C1 segment of cervical spinal cord (tissue), 14 donors: ENCODE measurements at places on chromosomes 1 and 21.

- no peak for DNase-seq
Observed at GRCh38 chr1:85554630-85555327, 25.8 kb upstream of the CCN1 start.

DNA sequence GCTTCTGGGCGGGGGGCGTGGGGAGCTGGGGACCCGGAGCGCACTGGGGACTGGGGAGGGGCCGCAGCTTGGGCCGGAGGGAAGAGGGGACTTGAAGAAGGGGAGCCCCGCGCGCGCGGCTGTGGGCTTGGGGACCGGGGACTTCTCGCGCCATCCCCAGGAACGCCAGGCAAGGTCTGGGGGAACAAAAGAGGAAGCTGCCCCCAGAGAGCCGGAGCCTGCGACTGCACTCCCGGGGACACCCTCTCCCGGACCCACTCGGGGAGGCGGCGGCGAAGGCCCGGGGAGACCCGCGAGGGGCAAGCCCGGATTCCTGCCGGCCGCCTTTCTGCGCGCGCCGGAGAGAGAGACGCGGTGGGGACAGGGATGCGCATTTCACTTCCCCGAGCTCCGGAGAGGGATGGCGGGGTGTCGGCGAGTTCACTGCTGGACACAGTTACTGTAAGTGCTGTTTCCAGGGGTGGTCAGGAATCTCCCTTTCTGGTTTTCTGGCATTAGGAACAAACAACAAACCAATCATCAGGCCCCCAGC lies 732 bp downstream of the ABCG1 start:
- no peak for DNase-seq

GRCh38 chr1:42646056-42646455 lies 12.2 kb upstream of the PPIH start:
- no peak for DNase-seq

- DNase-seq: no peak
Observed at GRCh38 chr1:225578251-225578977, 74.5 kb downstream of the ENAH start.

- no peak for DNase-seq
Observed at GRCh38 chr1:51203121-51203873, 32.8 kb upstream of the RNF11 start.

GRCh38 chr1:167043752-167044488 lies 46.3 kb downstream of the GPA33 start:
- DNase-seq: peak; percentile 8

DNA sequence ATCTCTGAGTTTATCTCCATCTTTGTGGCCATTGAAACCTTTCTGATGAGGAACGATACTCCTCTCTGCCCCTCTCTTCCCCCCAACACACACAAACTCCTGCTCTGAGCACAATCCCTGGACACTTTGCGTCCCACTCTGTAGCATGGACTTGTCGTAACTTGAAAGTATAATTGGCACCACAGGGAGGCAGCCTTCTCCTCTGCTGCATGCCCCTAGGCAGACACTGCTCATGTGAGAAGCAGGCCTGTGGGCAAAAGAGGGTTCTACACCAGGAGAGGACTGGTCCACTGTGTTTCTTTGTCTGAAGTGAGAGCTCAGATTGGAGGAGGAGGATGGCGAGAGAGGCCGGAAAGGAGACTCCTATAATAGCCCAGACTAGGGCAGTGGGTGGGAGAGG lies 3.8 kb upstream of the PARS2 start:
- DNase-seq: no peak

DNA sequence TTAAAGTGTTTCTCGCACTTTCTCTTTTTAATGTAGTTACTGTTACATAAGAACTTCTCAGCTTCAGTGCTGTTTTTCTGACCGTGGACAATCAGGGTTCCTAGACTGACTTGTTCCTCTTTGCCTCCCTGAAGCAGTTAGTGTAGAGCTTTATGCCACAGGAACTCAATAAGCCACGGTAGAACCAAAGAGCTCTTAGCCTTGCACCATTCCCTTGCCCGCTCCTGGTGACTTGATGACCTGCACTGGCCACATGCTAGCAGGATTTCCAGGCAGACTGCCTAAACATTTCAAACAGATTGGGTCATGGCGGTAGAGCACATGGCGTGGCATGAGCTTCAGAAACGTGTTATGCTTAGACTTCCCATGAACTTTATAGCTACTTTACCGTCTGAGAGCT lies 18.8 kb upstream of the FASLG start:
- no peak for DNase-seq

GRCh38 chr21:45341261-45341660 lies 53.6 kb upstream of the POFUT2 start:
- no peak for DNase-seq

DNA sequence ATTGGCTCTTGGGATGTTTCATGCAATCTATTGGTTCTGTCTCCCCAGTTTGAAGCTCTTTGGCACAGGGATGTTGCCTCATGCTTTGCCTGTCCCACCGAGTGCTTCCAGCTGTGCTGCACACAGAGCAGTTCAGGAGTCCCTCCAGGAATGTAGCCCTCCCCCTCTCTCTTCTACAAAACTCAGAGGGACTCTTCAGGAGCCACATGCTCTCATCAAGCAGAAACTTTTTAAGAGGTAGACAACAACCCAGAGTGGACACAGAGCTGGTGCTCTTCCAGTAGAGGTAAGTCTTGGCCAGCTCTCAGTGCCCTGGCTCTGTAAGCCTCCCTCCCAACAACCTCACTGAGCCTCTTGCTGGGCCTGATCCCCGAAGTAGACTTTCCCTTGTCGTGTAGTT lies 11.6 kb upstream of the ZNF697 start:
- no peak for DNase-seq

DNA sequence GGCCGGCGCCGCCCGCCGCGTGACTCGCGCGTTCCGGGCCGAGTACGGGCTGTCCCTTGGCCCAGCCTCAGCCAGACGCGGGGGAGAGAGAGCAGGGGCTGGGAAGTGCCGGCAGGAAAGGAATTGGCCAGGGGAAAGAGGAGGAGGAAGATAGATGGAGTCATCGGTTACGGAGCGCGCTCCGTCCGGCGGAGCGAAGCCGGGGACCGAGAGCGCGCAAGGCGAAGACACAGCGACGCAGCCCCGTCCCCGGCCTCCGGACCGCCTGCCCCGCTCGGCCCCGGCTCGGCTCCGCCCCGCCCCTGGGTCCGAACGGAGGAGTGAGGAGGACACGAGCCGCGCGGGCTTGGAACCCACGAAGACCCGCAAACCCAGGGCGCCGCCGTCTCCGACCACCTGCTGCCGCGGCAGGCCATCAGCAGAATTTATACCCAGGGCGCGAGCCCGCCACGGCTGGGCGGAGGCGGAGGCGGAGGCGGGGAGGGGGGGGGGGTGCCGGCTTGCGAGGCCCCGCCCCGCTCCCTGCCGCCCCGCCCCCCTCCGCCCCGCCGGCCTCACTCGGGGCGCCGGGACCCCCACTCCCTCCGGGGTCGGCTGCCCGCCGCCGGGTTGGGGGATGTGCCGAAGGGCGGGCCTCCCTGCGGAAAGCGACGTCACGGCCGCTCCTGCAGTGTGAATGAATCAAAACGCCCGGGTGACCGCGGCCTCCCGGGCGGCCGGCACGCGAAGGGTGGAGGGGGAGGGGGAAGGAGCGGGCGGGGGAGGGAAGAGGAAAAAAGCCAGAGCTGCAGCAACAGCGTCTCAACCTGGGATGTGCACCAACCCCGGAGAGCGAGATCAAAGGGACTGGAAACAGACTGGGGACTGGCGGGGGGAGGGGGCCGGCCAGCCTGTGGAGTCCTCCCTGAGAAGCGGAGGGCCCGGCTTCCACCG lies at the start of gene LHX4:
Gene LHX4, plus strand, starts transcription at position 782 of the 933 bp plus-strand sequence. CDS start 266 bp downstream, outside the sequence.
- DNase-seq: no peak

- DNase-seq: no peak
Observed at GRCh38 chr21:38356883-38357625, 100.3 kb downstream of the KCNJ15 start.

GRCh38 chr1:162878000-162878596 lies 17.1 kb upstream of the CCDC190 start:
- DNase-seq: no peak

- DNase-seq: no peak
Observed at GRCh38 chr1:98975113-98975512, 29.5 kb downstream of the PLPPR5 start.

DNA sequence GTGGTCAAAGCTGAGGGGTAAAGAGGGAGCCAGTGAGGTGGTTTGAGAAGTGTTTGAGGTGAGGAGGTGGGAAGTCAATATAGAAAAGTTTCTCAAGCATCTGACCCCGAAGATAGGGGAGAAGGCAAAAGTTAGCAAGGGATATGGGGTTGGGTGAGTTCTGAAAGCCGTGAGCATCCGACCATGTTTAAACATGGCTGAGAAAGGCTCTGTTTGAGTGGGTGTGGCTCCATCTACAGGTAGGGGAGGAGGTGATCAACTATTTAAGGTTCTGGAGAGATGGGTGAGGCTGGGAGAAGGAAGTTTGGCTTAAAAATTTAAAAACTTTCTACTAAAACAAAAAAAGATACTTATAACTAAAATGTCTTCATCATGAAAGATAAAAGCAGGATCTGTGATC lies 273.8 kb downstream of the KCNJ6 start:
- no peak for DNase-seq

DNA sequence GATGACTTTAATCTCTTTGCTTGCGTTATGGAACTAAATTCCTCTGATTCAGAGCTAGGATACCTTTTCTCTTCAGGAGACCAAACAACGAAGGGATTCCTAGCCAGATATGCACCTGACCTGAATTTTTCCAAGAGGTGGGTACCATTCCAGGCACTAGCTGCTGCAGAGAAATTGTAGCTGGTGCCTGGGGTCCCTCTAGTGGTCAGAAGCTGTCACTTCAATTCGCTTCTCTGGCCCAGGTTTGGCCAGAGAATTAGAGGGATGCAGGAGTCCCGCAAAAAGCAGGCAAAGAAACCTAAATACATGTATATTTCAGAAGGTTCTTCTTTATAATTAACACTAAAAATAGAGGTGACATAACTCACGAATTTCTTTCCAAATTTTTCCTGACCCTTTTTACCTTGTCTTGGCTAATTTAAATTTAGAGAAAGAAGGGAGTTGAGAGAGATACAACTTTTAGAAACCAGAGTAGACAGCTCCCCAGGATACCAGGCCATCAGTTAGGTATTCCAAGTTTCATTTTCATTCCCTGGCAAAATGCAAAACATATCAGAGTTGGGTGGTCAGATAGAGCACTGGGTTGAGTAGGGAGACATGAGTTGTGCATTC lies 9.6 kb downstream of the ACKR1 start:
- DNase-seq: no peak

DNA sequence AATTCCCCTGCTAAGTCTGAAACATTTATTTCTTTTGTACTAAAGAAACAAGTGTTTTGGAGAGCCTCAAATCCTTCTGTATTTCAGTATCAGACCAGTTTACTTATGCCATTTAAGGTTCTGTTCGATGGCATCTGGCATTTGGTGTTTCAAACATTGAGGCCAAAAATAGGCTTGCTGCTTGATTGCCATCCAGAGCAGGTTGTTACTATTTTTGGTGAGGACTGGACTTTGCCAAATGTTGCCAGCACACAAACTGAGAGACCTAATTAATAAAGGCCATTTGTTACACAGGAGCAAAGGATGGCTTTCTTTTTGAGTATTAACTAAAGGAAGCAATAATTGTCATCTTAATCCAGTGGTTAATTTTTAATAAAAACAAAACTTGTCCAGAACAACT lies 26.2 kb downstream of the VPS45 start:
- DNase-seq: no peak

DNA sequence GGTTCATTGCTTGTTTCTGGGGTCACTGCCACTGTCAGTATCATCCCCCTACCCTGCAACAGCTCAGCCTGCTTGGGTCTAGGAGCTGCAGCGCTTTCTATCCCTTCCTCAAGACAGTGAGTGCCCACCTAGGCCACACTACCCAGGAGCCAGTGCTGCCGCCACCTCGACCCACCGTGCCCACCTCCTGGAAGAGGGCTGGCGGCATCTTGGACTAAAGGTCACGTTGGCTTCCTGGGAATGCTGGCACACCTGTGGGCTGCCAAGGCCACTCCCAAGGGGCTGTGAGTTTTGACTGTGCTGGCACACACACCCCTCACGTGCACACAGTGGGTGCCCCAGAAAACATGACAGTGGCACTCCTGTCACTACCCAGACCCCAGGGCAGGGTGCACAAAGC lies 22.1 kb downstream of the CRYAA start:
- no peak for DNase-seq

- no peak for DNase-seq
Observed at GRCh38 chr1:63557365-63557987, 34.2 kb downstream of the EFCAB7 start.

DNA sequence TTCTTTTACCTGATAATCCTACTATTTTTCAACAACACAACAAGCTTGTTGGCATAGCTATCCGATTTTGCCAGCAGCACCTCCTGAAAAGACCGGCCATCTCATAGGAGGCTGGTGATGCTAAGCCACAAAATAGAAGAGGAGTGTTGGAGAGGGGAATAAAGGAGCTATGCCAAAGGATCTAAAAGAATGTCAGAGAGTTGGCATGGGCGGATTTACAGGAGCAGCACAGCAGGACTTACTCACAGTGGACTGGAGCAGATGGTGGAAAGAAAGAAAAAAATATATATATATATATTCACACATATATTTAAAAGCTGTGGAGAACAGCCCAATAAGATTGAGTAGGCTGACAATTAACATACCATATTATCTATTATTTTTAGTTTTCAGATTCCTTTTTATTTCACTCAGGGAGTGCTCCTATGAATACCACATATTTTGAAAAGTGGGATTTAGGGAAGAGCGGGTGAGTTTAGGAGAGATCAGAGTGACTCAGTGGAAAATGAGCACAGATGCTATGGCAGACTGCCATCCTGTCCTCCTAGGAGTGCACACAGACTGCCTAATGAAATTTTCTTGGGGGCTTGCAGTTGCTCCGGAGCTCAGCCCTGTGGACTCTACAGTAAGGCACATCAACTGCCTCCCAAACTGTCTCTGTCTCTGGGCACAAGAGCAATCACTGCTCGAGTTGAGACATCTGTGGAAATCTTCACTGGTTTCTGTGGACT lies 394.4 kb upstream of the CHRM3 start:
- no peak for DNase-seq

DNA sequence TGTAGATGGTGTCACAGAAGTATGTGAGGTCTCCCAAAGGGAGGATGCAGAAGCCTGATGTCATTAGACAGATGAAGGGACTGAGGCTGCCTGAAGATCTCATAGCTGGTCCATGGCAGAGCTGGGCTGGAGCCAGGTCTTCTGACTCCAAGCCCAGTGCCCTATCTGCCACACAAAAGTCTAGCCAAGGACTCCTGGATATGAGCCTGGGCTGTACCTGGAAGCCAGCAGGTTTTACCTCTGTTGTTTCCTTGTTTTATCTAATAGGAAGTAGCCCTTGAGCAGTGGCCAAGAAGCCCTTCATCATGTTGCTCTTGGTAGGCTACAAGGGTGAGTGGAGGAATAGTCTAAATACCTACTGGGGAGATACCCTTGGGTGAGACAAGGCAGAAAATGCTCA lies 74.4 kb upstream of the SLC44A3 start:
- DNase-seq: no peak

GRCh38 chr1:100100202-100100601 lies 32.5 kb downstream of the SASS6 start:
- DNase-seq: no peak

DNA sequence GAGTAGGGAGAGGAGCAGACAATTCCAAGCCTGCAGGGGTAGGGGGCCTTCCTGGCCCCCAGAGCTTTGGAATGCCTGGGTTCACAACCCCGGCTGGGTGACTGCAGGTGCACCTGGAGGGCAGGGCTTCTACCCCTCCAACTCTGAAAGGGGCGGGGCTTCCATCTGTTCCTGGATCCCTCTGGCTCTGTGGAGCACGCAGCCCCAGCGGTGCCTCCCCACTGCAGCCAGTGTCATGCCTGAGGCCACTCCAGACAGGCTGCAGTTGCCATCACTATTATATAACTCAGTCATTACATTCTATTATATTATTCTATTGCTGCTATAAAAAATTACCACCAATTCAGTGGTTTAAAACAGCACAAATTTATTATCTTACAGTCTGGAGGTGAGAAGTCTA lies 12.5 kb upstream of the FNBP1L start:
- no peak for DNase-seq

- DNase-seq: no peak
Observed at GRCh38 chr1:208161005-208161404, 83.2 kb downstream of the PLXNA2 start.
